ENCODE measurements at places on chromosomes 3 and 15.

GRCh38 chr3:110184536-110184935, 847.2 kb upstream of the DPPA4 start:
- DNase-seq, result no peak

GRCh38 chr3:188320757-188321156, 166.8 kb downstream of the LPP start:
- DNase-seq, result no peak

- no peak for DNase-seq
Observed at GRCh38 chr3:65448120-65448519, 590.6 kb downstream of the MAGI1 start.

- DNase-seq, result no peak
Observed at GRCh38 chr3:70990723-70991122, 592.8 kb downstream of the FOXP1 start.

DNA sequence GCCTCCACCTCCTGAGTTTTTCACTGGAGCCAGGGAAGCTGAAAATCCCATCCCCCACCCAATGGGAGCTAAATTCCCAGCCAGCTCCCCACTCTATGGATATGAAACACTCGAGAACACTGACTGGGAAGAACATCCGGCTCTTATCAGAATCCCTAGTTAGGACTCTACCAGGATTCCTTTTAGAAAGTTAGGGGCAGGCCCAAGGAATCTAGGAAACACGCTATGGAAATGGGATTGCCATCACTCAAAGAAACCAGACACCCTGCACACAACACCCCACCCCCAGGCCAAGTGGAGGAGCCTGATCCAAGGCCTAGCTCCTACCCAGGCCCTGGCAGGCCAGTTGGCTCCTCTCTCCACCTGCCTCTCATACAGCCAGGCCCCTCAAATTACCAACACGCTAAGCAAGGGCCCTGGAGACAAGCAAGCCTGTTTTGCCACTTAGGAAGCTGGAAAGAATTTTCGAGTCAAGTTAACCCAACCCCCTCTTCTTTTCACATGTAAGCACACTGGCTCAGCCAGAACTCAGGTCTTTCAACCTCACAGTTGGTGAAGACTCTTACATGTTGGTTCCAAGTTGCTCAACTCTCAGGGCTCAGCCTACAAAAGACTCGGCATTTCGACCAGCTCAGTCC, 75.5 kb downstream of the RBPMS2 start:
- DNase-seq, result no peak

GRCh38 chr15:39631357-39631756, 50.5 kb downstream of the THBS1 start:
- no peak for DNase-seq

- no peak for DNase-seq
Observed at GRCh38 chr3:101204246-101204645, 116.1 kb downstream of the IMPG2 start.

- no peak for DNase-seq
Observed at GRCh38 chr3:182855076-182855475, 61.8 kb downstream of the ATP11B start.

DNA sequence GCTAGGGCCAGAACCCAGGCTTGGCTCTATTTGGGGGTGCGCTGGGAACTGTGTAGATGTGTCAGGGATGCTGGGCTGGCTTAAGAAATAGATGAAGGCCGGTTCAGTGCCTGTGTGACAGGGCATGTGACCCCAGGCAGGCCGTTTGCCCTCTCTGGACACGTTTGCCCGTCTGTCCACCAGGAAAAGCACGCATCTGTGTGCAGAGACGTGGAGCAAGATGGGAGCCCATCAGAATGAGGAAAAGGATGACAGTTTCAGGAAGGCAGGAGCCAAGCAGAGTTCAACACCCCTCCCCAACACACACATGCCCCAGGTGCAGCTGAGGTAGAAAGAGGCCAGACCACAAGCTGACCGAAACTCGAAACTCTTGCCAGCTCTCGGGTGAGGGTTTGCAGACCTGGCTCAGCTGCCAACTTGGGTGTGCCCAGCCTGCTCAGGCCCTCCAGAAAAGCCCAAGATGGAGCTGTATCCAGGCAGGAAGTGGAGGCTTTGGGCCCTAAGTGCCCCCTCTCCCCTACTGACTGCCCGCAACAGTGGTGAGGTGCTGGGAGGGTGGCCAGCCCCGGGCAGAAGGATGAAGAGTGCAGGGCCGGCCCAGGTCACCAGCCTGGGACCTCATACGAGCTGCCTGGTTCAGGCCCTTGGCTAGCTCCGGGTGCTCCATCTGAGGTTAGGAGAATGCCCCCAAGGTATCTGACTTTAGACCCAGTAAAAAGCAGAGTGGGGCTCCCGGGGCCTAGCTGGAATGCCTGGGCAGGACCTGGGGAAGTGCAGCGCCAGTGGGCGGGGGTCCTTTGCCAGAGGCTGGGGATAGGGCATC, 10.2 kb upstream of the MESP1 start:
- DNase-seq, result no peak

GRCh38 chr3:33577173-33577572, 137.0 kb upstream of the UBP1 start:
- DNase-seq, result no peak

GRCh38 chr15:101252836-101253235, 988 bp upstream of the CHSY1 start:
- no peak for DNase-seq

DNA sequence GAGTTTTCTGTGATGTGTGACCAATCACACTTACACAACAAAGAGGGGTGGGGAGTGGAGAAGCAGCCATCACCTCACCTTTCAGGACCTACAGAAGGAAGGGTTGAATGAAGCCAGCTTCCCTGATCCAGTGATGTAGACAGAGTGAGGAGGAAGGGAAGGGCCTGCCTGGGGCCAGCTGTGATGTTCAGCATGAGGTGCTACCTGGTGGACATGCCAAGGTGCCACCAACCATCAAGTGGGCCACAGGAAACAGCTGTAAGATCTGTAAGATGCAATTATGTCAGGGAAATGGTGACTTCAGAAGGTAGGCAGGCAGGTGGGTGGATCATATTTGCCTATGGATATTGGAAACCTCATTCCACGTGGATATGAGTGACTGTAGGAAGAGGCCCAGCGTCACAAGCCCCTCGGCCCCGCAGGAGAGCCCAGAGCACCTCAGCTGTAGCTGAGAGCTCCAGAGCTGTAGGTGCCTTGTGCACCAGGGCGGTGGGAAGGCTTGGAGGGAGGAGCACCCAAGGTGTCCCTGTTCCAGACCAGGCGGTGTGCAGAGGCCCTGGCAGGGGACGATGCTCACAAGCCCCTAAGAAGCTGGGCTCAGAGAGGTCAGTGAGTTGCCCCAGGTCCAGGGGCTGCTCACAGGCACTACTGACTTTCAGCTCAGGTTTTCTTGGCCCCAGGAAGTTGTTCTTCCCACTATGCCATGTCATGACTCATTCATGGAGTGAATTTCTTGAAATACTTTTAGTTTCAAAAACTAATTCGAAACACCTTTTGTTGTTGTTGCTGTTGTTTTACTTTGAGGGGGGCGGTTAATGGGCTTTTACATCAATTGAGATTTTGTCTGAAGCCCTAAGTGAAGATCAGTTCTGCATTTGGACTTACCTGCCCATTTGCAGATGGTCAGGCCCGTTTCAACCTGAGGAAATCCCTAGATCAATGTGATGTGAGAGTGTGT, 94.2 kb upstream of the ALDH1A3 start:
- DNase-seq, result no peak

DNA sequence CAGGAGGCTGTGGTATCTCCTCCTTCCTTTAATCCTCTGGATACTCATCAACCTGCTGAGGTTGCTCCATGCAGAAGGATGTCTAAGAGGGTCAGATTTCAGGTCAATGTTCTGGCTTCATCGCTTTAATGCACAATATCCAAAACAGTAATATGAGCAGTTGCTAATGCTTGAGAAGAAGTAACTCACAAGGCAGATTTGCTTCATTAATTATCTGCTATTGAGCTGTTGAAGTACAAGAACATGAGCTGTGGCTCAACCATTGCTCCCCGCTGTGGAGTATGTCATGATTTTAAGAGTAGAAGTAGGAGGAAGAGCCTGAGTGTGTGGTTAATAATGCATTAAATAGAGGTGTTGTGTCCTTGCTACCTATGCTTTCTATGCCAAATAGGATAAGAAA, 1412.9 kb upstream of the ALCAM start:
- DNase-seq, result no peak

DNA sequence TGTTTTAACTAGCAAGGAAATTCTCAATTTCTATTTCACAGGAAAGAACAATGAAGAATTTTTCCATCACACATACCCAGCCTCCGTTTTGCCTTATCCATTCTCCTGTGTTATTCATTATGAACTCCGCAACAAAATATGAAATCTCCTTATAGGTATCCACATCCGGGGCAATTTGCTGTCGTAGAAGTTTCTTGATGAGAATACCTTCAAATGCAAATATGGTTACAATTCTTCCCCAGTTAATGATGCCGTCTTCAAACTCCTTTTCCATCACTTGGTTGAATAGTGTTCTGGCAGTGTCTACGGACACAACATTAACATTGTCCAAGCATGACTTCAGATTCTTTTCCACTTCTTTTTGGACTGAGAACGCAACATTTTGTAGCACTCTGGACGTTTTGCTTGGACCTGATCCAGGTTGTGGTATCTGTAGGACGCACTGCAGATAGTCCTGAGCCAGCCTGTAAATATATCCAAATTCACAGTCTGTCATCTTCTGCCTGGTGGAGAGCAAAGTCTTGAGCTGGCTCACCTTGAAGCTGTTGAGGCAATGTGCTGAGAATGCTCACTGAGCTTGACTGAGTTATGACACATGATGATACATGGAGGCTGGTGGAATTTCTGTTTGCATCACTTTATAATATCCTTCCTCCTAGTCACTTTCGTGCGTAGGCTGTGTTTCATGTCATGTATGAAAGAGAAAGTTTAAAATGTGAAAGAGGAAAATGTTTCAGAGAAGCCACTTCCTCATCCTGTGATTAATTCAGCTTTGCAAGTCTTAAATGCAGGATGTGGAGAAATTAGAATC, at the start of gene BCL2A1:
Gene BCL2A1 (minus strand): TSS at position 573 of the 811 bp plus-strand sequence. CDS start 77 bp downstream, at position 496.
- peak; percentile 9 for DNase-seq

- no peak for DNase-seq
Observed at GRCh38 chr15:100206643-100207042, 135.1 kb downstream of the ADAMTS17 start.

DNA sequence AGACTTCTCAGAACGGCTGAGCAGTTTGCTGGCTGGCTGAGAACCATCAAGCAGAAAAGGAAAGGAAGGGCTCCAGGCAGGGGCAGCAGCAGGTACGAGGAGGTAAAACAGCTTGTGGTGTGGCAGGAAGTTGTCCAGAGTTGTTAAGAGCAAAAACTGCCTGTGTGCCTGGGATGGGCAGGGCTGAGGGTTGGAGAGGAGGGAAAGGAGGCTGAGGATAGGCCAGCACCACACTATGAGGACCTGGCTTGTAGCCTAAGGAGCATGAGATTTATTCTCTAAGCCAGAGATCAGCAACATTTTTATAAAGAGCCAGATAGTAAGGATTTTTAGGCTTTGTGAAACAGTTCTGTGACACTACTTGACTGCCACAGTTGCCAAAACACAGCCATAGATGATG, 8.0 kb downstream of the IGSF10 start:
- DNase-seq, result no peak

- DNase-seq, result no peak
Observed at GRCh38 chr3:159818997-159819500, 169.6 kb upstream of the IL12A start.

GRCh38 chr3:99534951-99535704, 103.3 kb upstream of the COL8A1 start:
- DNase-seq, result no peak

DNA sequence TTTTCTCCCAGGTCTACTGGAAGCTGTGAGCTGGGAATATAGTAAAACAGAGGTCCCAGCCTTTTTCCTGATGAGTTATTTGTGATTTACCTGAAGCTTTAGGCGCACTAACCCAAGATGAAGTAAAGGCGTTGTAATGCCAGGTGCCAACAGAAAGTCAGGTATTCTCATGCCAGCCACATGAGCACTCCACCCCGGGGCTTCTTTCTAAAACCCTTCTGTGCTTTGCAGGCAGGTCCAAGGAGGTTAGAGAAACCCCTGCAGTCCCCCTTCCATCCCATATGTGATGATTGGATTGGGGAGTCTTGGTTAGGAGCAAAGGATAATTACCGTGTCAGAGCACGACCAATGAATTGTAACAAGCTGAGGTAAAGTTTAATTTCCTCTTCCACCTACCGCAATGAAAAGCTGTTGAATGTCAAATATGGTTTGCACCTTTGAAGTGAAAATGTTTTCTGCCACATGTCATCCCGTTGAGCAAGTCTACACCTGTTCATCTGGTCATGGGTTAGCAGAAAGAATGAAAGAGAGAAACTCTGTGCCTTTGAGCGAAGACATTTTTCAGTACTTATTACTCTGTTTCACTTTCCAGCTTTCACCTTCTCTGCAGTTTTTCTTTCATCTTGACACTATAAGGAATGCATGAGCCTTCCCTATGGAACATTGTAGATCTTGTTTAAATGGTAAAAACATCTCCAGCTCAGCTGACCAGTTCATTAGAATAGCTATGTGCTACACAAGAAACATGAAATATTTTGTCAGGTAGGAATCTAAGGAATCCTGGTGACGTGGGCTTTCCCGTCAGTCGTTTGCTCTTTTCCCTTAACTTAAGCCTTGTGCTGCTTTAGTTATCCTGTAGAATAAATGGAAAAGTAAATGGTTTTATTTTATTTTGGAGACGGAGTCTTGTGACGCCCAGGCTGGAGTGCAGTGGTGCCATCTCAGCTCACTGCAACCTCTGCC, 204.6 kb upstream of the IL12A start:
- no peak for DNase-seq

DNA sequence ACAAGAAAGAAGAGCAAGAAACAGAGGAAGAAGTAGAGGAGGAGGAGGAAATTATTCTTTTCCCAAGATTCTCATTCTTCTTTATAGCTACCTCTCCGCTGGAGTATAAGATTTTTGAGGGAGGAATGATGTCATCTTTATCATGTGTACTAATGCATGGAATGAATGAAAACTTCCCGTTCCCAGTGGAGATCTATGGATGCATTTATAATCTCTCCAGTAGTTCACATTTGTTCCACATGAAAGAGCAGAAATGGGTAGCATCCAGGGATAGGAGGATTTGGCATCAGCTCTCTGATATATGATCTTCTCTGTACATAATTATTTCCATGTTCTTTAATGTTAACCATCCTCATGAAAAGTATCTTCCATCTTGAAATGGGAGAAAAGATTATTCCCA, 244.4 kb downstream of the ADAMTSL3 start:
- DNase-seq, result no peak

DNA sequence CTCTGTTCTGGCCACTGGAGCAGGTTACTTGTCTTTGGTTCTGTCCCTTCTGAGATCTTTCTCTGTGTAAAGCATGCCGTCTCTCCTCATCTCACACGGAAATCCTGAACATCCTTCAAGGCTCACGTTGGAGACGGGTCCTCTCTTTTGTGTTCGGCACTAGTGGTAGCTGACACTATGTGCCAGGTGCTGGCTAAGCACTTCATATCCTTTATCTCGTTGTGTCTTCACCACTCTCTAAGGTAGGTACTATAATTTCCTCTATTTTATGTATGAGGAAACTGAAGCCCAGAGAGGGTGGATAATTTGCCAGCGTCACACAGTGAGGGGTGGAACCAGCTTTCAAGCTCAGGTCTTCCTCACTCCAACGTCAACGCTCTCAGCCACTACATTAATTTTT, 1.2 kb downstream of the IFT122 start:
- DNase-seq, result no peak
